ENCODE measurements at places on chromosomes 5 and 9.

DNA sequence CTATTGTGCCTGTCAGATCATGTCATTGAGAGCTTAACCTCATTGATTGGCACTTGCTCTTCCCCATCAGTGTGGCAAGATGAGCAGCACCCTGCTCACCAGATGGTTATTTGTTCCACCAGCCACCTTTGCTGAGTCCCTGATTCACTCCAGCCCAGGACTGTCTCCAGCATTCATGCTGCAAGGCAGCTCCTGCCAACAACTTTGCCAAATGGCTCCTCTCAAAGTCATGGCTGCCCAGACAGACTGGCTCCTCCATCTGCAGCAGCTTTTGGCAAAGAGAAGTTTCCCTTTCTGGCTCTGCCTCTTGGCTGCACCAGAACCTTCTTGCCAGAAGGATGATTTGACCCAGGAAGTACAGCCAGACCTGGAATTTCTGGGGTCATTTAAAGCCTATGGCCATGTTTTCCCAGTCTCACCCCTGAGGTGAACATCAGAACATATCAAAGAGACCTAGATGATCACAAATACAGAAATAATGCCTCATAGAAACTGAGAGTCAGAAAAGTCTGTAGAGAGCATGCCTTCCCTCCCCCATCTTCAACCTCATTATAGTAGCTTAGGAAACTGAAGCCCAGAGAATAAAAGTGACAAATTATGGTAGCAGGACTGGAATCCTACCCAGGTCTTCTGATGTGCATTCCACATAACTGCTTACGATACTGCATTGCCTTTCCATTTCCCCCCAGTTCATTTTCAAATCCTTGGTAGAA is 10.4 kb downstream of the PPP2R2B start:
- no peak for DNase-seq

DNA sequence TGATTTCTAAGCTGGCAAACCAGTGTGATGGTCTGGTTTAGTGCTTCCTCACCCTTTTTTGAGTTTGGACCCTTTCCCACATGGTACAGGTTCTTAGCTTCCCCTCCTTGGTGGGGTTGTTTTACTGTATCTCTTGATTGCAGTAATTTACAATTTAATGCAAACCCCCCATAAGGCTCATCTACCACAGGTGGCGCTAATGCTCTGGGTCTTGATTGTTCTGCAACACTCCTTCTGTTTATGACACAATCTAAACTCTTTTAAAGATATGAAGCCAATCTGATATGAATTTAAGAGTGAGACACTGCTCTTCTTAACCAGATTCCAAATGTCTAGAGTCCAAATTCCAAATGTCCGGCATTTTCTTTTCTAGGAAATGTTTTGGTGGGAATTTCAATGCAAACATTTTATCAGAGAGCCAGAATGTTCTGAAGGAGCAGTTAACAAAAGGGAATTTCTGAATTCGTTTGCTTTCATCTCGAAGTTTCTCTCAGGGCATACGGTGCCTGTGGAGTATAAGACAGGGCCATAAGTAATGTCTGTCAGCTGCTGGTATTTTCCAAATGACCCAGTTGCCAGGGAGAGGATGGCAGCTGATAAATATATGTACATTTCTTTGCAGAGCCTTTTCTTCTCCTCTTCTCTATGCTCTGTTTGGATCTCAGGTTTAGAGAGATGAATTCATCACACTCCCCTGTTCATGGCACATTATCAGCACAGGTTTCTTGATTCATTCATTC is 246.8 kb downstream of the ARHGAP26 start:
- DNase-seq = peak; percentile 49

DNA sequence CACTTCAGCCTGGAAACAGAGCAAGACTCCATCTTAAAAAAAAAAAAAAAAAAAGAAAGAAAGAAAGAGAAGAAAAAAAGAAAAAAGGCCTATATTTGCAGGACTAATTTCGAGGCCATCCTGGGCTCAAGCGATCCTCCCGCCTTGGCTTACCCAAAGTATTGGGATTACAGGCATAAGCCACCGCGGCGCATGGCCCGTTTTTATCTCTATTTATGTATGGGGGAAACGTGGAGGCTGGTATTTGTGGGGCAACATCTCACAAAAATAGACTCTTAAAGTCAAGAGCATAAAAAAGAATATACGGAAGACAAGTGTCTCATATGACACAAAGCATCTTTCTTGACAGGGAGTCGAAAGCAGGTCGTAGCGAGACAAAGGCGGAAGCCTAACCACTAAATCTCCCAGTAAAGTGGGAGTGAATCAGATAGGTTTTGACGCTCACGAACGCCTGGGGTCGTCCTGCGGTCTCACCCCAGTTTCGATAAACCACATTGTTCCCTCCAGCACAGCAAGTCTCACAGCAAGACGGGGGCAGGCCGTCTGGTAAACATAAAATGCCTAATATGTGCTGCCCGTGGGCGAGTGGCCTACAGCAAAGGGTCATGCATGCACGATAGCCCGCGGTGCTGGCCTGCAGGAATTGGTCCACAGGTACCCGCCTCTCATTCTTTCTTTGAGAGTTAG is 1.8 kb upstream of the TRIM41 start:
- no peak for DNase-seq

- DNase-seq = no peak
These were observed at the start of gene DAPK1 for GRCh38 chr9:87497604-87498045. DAPK1 (plus strand) TSS chr9:87497867; CDS start chr9:87499078, 1,211 bp downstream.

- DNase-seq = no peak
These were observed 217.3 kb downstream of the ARL15 start for GRCh38 chr5:54093081-54093492.

GRCh38 chr5:18091758-18092157 is 457.5 kb downstream of the TAF11L14 start:
- DNase-seq = no peak

- DNase-seq = peak; percentile 37
These were observed 15.7 kb downstream of the PNPLA7 start for GRCh38 chr9:137534256-137535119.

- DNase-seq = no peak
These were observed 27.1 kb upstream of the ZBTB43 start for GRCh38 chr9:126777733-126778132.

DNA sequence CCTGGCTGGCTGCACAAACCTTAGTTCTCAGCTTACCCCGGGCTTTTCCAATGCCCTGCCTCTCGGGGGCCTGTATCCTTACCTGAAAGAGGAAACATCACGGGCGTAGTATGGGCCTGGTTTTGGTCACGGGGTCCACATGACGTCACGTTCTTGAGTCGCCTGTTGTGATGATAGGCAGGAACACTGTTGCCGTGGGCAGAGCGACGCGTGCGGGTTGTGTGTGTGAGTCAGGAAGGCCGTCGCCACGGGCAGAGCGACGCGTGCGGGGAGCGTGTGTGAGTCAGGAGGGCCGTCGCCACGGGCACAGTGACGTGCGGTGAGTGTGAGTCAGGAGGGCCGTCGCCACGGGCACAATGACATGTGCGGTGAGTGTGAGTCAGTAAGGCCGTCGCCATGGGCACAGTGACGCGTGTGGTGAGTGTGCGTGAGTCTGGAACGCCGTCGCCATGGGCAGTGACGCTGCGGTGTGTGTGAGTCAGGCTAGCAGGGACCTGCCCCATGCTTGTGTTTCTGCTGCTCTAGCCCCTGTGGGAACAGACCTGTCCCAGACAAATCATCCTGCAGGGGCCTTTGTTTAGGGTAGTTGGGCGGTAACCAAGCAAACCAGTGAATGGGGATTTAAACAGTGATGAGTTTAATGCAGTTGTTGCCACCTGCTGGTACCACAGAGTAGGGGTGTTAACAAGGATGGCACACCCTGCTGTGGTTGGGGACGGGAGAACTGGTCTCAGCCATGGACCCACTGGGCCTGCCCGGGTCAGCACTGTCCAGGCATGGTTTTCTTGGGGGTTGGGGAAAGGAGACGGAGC is 19.8 kb downstream of the TRIP13 start:
- no peak for DNase-seq

- DNase-seq = no peak
These were observed 18.1 kb downstream of the TCF7 start for GRCh38 chr5:134132372-134133187.

GRCh38 chr9:38229104-38229500 is 160.1 kb upstream of the SHB start:
- no peak for DNase-seq

DNA sequence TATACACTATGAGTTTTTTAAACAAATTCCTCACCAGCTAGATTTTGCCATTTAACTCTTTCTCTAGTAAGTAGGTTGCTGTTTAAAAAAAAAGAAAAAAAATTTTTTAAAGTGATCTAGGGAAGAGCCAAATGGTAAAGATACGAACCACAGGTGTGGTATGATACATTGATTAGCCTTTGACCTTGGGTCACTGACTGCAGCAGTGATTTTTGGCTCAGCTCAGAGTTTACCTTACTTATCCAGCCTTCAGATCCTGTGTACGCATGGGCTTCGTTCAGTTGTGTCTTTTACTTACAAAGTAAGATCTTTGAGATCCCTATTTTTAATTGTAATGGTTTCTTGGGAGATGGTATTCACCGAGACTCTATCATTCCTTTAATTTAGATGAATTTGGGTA is 12.4 kb upstream of the GNG10 start:
- DNase-seq = no peak

DNA sequence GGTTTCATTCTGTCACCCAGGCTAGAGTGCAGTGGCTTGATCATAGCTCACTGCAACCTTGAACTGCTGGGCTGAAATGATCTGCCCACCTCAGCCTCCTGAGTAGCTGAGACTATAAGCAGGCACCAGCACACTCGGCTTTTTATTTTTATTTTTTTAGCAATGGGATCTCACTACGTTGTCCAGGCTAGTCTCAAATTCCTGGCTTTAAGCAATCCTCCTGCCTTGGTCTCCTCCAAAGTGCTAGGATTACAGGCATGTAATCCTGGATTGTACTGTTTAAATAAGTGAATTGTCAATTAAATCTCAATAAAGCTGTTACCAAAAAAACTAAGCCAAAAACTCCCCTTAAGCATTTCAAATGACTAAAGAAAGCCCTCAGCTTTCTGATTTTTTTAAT is 18.9 kb downstream of the GOLPH3 start:
- DNase-seq = no peak

- no peak for DNase-seq
These were observed 214.0 kb upstream of the DAB2 start for GRCh38 chr5:39638813-39639212.

GRCh38 chr5:35212122-35212982 is 17.9 kb downstream of the PRLR start:
- DNase-seq = no peak

GRCh38 chr9:106953174-106953573 is 90.2 kb downstream of the ZNF462 start:
- DNase-seq = no peak

DNA sequence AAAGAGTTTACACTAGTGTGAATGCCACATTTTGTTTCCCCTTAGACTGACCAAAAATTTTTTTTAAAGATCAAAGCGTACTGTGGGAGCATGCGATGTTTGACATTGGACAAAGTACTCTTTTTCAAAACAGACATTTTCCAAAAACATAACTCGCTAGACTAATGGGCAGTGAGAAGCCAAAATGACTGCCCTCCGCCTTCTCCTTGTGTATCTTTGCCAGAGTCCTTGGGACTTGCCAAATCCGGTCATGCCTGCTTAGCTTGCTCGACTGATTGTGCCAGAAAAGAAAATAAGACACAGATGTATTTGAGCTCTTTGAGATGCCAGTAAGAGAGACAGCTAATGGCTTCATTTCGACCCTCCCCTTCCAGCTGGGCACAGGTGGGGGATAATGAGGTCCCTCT is 157.5 kb downstream of the MAPKAP1 start:
- DNase-seq = no peak

DNA sequence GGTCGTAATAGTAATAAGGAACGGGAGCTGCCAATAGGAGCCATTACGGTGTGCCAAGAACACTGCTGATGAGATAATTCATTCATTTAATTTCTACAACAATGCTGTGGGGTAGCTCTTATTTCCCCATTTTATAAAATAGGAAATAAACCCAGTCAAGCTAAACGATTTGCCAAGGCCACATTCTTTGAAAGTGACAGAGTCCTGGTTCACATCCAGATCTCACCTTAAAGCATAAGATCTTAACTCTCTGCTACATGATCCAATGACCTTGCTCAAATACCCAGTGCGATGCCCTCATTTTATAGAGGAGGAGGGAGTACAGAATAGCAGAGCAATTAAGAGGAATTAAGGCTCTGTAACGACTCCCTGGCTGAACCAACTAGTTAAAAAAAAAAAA is 5.0 kb downstream of the PDE6A start:
- DNase-seq = no peak

DNA sequence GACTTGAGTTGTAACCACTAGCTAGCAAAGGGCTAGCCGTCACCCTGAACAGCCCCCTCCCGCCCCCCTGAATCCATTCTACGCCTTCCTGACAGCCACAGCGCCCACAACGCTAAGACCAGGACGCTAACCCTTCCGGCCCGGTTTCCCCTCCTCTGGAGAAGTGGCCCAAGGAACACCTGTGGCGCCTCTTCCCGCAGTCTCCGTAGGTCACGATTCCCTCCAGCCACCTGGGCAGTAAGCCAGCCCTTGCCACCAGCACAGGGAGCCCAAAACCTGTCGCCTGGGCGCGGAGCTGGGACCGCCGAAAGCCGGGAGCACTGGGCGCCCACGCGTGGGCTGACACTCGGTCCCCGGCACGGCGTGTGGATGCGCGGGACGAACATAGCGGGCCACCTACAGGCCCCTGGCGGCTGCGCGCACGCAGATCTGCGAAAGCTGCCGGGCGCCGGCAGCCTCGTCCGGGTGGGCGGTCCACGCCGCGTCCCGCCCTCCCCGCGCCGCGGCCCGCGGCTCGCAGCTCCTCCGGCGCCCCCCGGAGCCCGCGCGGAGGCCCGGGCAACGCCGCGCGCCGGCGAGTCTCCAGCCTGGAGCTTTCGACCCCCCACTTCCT is 596 bp downstream of the IRF1 start:
- DNase-seq = no peak

GRCh38 chr5:59380350-59380951 is 513.1 kb downstream of the PDE4D start:
- peak; percentile 81 for DNase-seq

DNA sequence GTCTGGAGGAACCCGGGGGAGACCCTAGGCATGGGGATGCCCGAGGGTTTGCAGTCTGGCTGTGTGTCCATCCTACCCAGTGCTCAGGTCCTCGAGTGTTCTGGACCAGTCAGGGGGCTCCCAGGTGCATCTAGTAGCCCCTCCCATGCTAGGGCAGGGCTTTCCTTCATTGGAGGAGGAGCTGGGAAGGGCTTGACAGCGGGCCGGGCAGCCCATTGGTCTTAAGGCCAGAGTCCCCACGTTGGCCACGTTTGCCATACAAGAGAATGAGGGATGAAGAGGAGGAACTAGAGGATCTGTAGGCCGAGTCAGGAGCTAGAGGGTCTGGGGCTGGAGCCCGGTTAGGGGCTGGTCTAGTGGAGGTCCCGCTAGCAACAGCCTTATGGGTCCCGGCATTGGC is 37.3 kb upstream of the CTSV start:
- no peak for DNase-seq

- DNase-seq = peak; percentile 12
These were observed 639.0 kb downstream of the CCDC171 start for GRCh38 chr9:16191691-16192402.

- DNase-seq = no peak
These were observed 732 bp upstream of the SMIM15 start for GRCh38 chr5:61162832-61163567.

All from DMS 273 treated with DMSO at 0.1 percent for 48 hours (cell line).